ENCODE measurements at places on chromosomes 16 and 17.

DNA sequence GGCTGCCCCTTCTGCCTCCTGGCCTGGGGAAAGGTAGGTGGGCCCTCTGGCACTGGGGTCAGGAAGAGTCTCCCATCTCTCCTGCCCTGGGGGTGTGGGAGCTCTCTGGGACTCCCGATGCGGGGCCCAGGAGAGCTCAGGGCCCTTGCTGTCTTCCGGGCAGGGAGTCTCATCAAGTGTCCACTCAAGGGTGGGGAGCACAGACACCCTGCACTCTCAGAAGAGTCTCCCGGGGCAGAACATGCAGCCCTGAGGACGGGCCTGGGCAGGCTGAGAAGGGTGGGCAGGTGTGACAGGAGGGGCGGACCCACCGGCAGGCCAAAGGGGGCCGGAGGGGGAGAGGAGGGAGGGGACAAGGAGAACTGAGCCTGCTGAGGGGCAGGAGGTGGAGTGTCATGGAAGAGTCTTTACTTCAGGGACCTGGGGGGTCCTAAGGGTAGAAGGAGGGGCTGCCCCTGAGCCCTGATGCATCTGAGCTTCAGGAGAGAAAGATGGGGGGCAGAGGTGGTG lies 8.4 kb upstream of the PKMYT1 start:
- H3K27ac ChIP-seq: no peak overlapping the region
- no peak overlapping the region for H3K4me3 ChIP-seq
- H3K4me1 ChIP-seq: peaks cover 5% of the 10 kb centered on the region
- H3K27me3 ChIP-seq: no peaks in the 10 kb centered on the region
- DNase-seq: no peak
- H3K36me3 ChIP-seq: no peaks in the 10 kb centered on the region

GRCh38 chr17:35930211-35931065 lies at the start of gene RDM1:
RDM1 (minus strand) TSS chr17:35930773; CDS start chr17:35930727, 46 bp downstream.
- peaks cover 37% of the 10 kb centered on the region for H3K4me1 ChIP-seq
- DNase-seq: peak; percentile 94
- H3K27me3 ChIP-seq: peaks cover 8% of the 10 kb centered on the region
- peak within 1 kb of the TSS; percentile 85 for H3K27ac ChIP-seq
- H3K36me3 ChIP-seq: peaks cover 25% of the 10 kb centered on the region

GRCh38 chr17:76948301-76948700 lies 80.1 kb downstream of the MGAT5B start:
- no peaks in the 10 kb centered on the region for H3K27me3 ChIP-seq
- no peak overlapping the region for H3K4me3 ChIP-seq

DNA sequence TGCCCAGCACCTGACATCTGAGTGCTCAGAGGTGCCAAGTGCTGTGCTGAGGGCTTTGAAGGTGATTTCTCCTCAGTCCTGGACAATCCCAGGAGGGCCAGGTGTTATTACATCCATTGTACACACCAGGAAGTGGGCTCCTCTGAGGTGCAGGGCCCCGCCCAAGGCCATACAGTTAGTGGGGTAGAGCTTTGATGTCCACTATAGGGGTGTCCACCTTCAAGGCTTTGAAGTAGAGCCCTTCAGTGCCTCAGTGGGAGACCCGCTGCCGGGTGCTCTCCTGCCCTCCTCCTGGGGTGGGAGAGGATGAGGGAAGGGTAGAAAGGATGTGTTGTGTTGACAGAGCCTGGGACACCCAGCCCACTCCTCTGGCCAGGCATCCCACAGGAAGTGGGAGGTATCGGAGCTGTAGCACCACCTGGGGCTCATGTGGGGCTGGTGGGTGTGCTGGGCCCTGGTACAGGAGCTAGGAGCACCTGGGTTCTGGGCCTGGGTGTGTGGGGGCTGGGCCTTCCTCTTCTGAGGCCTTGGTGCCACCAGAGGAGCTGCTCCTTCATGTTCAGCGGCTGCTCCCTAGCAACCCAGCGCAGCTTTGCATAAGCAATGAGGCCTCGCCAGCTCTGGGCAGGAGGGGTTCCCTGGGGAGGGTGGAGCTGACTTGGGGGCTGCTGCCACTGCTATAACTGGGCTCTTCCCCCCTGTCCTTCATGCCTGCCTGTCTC lies 7.4 kb downstream of the LASP1 start:
- H3K4me1 ChIP-seq: peaks cover 95% of the 10 kb centered on the region
- peak; percentile 75 for DNase-seq
- H3K27ac ChIP-seq: peak overlapping the region; percentile 87
- H3K4me3 ChIP-seq: peak overlapping the region; percentile 62
- peaks cover 70% of the 10 kb centered on the region for H3K36me3 ChIP-seq

GRCh38 chr16:80122115-80122514 lies 418.7 kb upstream of the DYNLRB2 start:
- DNase-seq: no peak
- H3K36me3 ChIP-seq: no peaks in the 10 kb centered on the region
- no peaks in the 10 kb centered on the region for H3K4me1 ChIP-seq
- no peak overlapping the region for H3K4me3 ChIP-seq
- no peaks in the 10 kb centered on the region for H3K27me3 ChIP-seq
- no peak overlapping the region for H3K27ac ChIP-seq

DNA sequence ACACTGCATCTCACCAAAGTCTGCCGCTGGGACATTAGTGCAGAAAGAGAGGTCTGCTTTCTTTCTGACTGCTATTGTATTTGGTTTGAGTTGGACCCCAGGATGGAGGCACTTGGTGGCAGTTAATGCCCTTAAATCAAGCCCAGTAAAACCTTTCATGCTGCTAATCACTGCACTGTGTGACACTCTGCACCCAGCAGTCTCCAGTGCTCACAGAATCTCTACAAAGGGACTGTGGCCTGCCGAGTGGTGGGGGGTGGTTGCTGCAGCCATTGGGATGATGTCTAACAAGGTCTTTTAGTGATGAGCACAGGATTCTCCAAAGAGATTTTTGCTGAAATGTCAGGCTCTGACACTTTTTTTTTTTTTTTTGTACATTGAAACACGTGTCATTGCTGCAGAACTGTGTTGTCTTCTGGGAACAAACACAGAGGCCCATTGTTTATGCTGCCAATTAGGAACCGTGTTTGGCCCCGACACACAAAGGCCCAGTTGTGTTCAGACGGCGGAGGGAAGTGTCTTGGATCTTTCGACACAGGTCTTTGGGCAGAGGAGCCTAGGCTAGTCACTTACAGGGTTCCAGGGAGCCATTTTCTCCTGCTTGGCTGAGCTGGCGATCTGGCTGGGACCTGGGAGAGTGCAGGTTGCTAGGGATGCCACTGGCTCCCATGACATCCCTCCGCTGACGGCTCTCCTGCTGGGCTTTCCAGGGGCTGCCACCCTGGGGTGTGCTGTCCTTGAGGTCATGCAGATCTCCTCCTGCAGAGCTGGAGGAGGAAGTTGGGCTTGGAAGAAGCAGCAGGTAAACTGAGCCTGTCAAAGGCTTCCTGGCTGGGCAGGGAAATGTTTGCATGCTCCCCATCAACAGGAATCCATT lies 16.2 kb upstream of the TNRC6C start:
- H3K4me3 ChIP-seq: no peak overlapping the region
- peaks cover 7% of the 10 kb centered on the region for H3K27me3 ChIP-seq
- H3K36me3 ChIP-seq: no peaks in the 10 kb centered on the region
- no peaks in the 10 kb centered on the region for H3K4me1 ChIP-seq
- DNase-seq: no peak

GRCh38 chr17:68570526-68570925 lies 30.6 kb downstream of the FAM20A start:
- H3K27ac ChIP-seq: no peak overlapping the region
- peaks cover 14% of the 10 kb centered on the region for H3K27me3 ChIP-seq
- H3K4me3 ChIP-seq: no peak overlapping the region
- H3K36me3 ChIP-seq: no peaks in the 10 kb centered on the region
- DNase-seq: no peak

- peaks cover 2% of the 10 kb centered on the region for H3K27me3 ChIP-seq
- no peaks in the 10 kb centered on the region for H3K4me1 ChIP-seq
- DNase-seq: no peak
Measured at GRCh38 chr16:72255786-72256185, 83.8 kb upstream of the PMFBP1 start.

GRCh38 chr17:38747463-38748148 lies 530 bp downstream of the PCGF2 start:
- H3K4me1 ChIP-seq: peaks cover 45% of the 10 kb centered on the region
- H3K36me3 ChIP-seq: peaks cover 5% of the 10 kb centered on the region
- peak overlapping the region; percentile 62 for H3K4me3 ChIP-seq
- H3K27me3 ChIP-seq: peaks cover 53% of the 10 kb centered on the region
- no peak overlapping the region for H3K27ac ChIP-seq

- H3K4me1 ChIP-seq: peaks cover 32% of the 10 kb centered on the region
- H3K27me3 ChIP-seq: no peaks in the 10 kb centered on the region
- peaks cover 49% of the 10 kb centered on the region for H3K36me3 ChIP-seq
- peak overlapping the region; percentile 96 for H3K27ac ChIP-seq
Measured at GRCh38 chr17:15999974-16000827, 577 bp downstream of the TTC19 start.

GRCh38 chr17:3915581-3915994 lies 677 bp downstream of the P2RX1 start:
- H3K36me3 ChIP-seq: no peaks in the 10 kb centered on the region
- peak overlapping the region; percentile 82 for H3K27ac ChIP-seq
- H3K4me1 ChIP-seq: peaks cover 65% of the 10 kb centered on the region
- peak overlapping the region; percentile 51 for H3K4me3 ChIP-seq

DNA sequence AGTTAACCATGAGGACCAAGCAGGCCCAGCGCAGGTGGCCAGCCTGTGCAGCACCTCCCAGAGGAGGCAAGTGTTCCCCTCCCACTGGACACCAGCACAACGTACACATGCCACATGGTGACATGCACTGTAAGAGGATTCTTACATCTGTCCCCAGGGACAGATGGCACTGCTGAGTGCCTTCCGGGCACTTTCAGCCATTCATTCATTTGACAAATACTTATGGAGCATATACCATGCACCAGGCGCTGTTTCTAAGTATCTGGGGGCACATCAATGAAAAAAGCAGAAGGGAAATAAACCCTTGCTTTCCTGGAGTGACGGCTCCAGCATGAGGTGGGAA lies 79.6 kb downstream of the GAS7 start:
- peaks cover 79% of the 10 kb centered on the region for H3K4me1 ChIP-seq
- peak overlapping the region; percentile 74 for H3K27ac ChIP-seq
- peaks cover 3% of the 10 kb centered on the region for H3K36me3 ChIP-seq
- no peak for DNase-seq

GRCh38 chr17:69743091-69743490 lies 328.6 kb downstream of the MAP2K6 start:
- H3K36me3 ChIP-seq: peaks cover 14% of the 10 kb centered on the region
- H3K27ac ChIP-seq: no peak overlapping the region
- no peak for DNase-seq

- H3K4me3 ChIP-seq: no peak overlapping the region
- H3K27me3 ChIP-seq: no peaks in the 10 kb centered on the region
- H3K4me1 ChIP-seq: no peaks in the 10 kb centered on the region
- DNase-seq: no peak
- H3K27ac ChIP-seq: no peak overlapping the region
- no peaks in the 10 kb centered on the region for H3K36me3 ChIP-seq
Measured at GRCh38 chr16:764184-764750, 3.7 kb downstream of the MSLN start.

GRCh38 chr16:1903845-1904840 lies 14.1 kb downstream of the HS3ST6 start:
- H3K4me3 ChIP-seq: no peak overlapping the region
- no peak overlapping the region for H3K27ac ChIP-seq
- H3K27me3 ChIP-seq: peaks cover 3% of the 10 kb centered on the region
- H3K36me3 ChIP-seq: no peaks in the 10 kb centered on the region
- no peaks in the 10 kb centered on the region for H3K4me1 ChIP-seq

DNA sequence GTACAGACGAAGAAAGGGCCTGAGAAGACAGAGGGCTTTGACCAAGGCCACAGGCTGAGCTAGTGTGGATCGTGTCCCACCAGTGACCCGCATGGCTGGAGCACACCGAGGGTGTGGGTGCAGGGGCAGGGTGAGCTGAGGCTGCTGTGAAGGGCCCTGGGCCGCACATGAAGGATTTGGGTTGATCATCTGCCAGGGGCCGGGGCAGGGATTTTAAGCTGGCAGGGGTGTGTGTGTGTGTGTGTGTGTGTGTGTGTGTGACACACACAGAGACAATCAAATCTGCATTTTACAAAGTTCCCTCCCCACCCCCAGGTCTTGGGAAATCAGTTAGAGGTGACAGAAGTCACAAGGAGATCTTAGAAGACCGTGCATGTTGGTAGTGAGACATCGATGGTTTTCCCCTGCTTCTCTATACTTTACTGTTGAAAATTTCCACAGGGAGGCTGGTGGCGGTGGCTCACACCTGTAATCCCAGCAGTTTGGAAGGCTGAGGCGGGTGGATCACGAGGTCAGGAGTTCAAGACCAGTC lies 65.2 kb downstream of the SRCIN1 start:
- DNase-seq: no peak
- H3K4me1 ChIP-seq: no peaks in the 10 kb centered on the region
- no peaks in the 10 kb centered on the region for H3K36me3 ChIP-seq
- H3K4me3 ChIP-seq: no peak overlapping the region
- peaks cover 2% of the 10 kb centered on the region for H3K27me3 ChIP-seq
- H3K27ac ChIP-seq: no peak overlapping the region

DNA sequence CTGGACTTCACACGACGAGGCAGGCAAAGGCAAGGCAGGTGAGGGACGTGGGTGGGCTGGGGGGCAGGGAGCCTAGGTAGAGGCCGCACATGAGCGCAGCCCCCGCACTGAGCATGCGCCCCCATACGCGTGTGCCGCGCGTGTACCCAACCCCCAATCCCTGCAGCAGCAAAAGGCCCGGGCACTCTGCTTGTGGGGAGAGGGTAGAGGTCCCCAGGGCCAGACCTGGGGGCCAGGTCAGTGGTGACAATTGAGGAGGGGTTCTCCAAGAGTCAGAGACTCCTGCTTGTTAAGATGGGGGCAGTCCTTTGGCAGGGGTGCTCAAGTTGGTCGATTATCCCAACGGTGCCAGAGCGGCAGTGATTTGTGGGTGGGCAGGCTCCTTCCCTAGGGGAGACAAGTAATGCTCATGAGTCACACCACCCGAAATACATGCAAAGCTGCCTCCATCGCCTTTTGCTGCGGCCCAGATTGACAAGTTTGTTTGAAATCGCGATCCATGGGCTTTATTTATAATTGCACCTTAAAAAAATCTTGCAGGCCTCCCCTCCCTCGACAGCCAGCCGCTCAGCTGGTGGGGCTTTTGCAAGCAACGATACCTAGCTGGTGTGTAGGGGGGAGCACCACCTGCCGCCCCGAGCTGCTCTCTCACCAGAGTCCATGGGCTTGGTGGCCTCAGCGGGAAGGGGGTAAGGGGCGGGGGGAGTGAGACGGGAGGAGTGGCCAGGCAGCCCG lies 1.1 kb upstream of the GIT1 start:
- peaks cover 64% of the 10 kb centered on the region for H3K4me1 ChIP-seq
- H3K27ac ChIP-seq: peak overlapping the region; percentile 90
- no peak for DNase-seq
- H3K36me3 ChIP-seq: peaks cover 2% of the 10 kb centered on the region
- H3K27me3 ChIP-seq: no peaks in the 10 kb centered on the region

GRCh38 chr16:679814-680624 lies at the start of gene STUB1:
STUB1 (plus strand) TSS chr16:680410; CDS start chr16:680526, 116 bp downstream.
- H3K4me3 ChIP-seq: peak within 1 kb of the TSS; percentile 81
- peak within 1 kb of the TSS; percentile 90 for H3K27ac ChIP-seq
- DNase-seq: peak; percentile 90

GRCh38 chr16:87933140-87933495 lies 3.2 kb downstream of the CA5A start:
- DNase-seq: no peak
- no peaks in the 10 kb centered on the region for H3K27me3 ChIP-seq
- H3K4me3 ChIP-seq: no peak overlapping the region
- no peak overlapping the region for H3K27ac ChIP-seq
